ENCODE measurements at places on chromosomes 12 and 14. TPM values are rescaled to one million over a fixed set of nuclear protein-coding genes. Genes with fewer than 3 reads are reported as not detected.

DNA sequence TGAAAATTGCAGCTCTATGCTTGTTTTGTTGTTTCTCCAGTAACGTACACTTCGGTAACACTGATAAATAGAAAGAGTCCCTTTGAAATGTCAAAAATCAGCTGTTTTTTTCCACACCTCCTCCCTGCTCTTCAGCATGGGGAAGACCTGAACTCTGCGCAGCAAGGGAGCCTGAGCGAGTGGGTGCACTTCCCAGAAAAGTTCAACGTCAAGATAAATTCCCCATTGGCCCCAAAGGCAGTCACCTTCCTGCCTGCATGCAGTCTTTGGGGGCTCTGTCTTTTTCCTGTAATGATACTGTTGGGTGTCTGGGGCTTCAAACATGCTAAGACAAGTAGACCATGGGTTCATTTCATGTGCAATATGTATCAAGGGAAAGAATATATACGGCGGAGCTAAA is 8.8 kb upstream of the FOXG1 start:
- no peak for DNase-seq

- no peak for DNase-seq
Observed at GRCh38 chr12:60441577-60441976, 845.7 kb downstream of the SLC16A7 start.

- no peak for DNase-seq
Observed at GRCh38 chr12:237026-237815, 23.3 kb upstream of the SLC6A12 start.

- no peak for DNase-seq
Observed at GRCh38 chr12:97640826-97641225, 178.2 kb downstream of the RMST start.

GRCh38 chr14:65531148-65531547 is 118.6 kb downstream of the FUT8 start:
- no peak for DNase-seq

DNA sequence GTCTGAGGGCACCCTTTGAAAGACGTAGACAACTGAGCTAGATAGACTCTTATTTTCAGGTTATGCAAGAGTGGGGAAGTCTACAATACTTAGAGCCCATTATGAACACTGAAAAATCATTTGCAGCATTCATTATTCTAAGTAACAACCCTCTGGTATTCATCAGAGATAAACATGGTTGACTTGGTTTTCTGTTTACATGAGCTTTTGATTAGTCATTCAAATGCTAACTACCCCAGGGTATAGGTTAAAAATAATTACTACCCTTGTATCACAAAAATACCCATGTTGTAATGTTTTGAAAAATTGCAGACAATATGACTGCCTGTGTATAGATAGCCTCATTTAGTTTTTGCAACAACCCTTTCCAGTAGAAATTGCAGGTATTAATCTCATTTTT is 78.5 kb downstream of the PPFIBP1 start:
- no peak for DNase-seq

Gene CCDC88C
- polyA plus RNA-seq: 36.1 TPM

Gene AMN
- polyA plus RNA-seq: 1.3 TPM

Data from right lung (tissue), 10 donors.